Fibroblast of the aortic adventitia (primary cell): ENCODE measurements at places on chromosomes 16 and 17.

GRCh38 chr17:42193969-42194899 lies at the start of gene GHDC:
Gene GHDC (minus strand): TSS chr17:42194494. CDS start chr17:42193581, 913 bp downstream.
- DNase-seq: peak; percentile 68

- DNase-seq: peak; percentile 32
Measured at GRCh38 chr17:65455972-65456343, 105.5 kb downstream of the AXIN2 start.

DNA sequence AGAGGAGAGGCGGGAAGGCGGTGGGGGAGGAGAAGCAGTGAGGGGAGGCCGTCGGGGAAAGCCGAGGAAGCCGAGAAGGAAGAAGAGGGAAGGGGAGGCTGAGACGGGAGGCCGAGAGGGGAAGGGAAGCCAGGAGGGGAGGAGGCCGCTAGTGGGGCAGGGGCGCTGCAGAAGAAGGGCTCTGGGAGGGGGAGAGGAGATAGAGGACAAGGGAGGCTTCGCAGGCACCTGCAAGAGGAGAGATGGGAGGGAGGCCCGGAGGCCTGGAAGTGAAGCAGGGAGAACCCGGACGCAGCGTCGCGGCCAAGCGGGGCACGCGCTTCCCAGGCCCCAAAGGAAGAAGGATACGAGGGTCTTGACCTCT lies 2.3 kb downstream of the C17orf58 start:
- DNase-seq: peak; percentile 18

DNA sequence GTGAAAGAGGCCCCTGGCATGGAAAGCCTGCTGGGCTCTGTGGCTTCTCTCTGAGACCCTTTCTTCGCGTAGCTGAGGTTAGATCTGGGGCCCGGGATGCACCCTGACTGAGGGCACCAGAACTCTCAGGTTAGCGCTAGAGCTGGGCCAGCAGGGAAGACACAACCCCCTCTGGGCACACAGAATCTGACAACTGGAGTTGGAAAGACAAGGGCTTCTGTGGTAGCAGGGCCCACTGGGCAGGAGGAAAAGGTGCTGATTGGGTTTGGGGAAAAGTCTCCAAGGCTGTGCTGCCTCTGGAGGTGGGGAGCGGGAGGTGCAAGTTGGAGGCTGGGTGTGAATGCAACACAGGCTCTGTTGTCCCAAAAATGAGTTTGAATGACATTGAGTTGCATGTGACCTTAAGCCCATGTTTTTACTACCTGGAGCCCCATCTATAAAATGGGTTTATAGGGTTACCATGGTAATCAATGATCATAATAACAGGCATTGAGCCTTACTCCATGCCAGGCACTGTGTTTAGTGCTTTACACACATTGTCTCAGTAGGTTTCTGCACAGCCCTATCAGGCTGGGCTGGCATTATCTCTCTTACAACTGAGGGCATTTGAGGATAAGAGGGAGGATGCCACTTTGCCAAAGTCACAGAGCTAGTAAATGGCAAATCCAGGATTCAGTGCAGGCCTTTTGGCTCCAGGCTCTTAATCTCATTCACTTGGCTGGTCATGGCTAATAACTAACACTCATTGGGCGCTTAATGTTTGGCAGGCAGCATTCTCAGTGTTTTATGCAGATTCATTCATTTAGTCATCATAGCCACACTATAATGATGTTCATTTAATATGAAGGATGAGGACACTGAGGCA lies 9.5 kb upstream of the IGFBP4 start:
- DNase-seq: peak; percentile 19

DNA sequence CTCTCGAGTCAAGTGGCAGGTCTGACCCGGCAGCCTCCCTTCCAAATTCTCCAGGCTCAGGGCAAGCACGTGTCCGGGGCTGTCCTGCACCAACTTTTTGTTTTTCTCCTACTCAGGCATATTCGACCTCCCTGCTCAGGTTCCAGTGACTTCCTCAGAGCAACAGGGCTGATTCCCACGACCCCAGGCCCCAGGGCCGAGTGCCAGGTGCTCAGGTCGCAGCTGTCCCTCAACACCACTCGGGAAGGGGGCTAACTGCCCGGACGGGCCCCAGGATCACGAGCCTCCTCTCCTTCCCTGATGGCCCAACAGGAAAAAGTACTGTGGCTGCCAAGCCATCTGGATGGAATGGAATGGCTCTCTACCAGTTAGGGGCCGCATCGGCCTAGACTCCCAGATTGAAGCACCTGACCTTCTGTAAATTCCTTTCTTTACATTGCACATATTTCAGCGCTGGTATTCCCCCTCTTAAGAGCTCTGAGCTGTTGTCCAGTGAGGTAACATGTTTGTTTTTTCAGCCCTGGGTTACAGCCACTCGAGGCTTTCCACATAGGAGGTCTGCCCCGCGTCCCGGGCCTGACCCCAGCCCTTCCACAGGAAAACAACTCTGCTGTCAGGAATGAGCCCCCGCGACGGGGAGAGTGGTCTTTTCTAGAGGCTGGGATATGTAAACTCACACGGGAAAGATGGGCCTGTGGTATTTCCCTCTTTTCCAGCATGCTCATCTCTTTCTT lies 25.0 kb downstream of the NXN start:
- peak; percentile 37 for DNase-seq

GRCh38 chr16:77169650-77170236 lies 21.2 kb upstream of the MON1B start:
- DNase-seq: peak; percentile 43
